ENCODE measurements at places on chromosomes 4 and X.

DNA sequence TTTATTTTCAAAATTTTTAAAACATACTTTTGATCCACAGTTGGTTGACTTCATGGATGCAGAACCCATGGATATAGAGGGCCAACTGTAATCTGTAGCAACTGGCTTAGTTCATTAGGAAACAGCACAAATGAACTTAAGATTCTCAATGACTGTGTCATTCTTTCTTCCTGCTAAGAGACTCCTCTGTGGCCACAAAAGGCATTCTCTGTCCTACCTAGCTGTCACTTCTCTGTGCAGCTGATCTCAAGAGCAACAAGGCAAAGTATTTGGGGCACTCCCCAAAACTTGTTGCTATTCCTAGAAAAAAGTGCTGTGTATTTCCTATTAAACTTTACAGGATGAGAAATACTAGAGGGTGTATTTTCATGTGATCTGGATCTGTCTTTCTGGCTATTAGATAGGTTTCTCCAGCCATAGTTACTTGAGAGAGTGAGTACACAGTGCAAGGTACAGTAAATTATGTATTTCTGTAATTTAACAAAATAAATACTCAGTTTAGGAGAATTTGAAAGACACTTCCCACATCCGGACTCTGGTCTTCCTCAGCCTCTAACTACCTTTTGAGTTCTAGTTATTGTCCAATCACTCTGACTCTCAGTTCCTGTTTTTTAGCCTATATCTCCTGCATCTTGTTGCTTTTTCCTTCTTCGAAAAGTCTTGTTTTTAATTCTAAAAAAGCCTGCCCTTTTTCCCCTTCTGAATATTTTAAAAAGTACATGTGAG, 21.8 kb downstream of the TLR2 start:
- DNase-seq: no peak

DNA sequence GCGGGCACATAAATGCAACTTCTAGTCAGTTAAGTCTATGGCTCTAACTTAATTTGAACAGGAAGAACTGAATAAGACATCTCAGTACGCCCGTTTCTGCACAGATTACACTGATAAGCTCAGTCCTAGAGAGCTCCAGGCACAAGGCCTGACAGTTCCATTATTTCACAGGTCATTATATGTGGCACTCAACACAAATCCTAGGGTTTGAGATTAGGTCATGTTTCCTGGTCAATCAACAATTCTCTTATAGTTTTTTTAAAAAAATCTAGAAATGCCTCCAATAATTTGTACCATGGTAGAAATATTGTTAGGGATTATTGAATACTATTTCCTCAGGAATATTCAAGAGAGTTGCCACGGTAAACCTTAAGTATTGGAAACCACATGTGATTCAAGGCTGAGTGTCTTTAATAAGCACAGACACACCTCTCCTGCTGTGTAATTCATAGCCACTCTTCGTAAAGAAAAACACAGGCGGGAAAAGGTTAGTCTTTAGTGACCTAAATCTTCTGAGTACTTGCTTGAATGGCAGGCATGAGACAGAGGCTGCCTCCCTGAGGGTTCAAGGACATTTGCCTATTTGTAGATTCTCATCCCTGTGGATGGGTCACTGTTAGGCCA, 342.9 kb upstream of the ADGRL3 start:
- no peak for DNase-seq

- DNase-seq: no peak
Observed at GRCh38 chr4:18611026-18611425, 589.5 kb upstream of the LCORL start.

GRCh38 chrX:120308558-120308957, 2.7 kb downstream of the TMEM255A start:
- no peak for DNase-seq

DNA sequence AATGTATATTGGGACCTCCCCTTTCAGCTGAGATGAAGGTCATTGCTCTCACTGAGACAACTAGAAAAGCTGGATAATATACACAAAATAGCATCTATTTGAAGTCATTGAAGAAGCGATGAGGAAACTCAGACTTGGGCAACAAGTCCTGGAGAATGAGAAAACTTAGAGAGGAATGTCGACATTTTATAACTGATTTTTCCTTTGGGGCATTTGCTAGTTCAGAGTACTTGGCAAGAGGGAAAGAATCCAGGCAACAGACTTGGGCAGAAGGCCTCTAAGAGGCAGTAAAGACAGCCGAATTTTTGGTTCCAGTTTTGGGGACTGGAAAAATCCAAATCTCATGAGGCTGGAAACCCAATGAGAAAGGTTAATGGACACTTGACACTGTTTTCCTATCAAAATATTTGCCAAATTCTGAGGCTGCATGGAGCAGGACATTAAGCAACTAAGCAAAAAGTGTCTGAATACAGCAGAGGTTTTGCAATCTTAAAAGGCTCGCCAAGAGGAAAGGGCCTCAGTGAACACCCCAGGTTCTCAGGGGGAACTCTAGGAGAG, 21.0 kb upstream of the ANXA5 start:
- no peak for DNase-seq

DNA sequence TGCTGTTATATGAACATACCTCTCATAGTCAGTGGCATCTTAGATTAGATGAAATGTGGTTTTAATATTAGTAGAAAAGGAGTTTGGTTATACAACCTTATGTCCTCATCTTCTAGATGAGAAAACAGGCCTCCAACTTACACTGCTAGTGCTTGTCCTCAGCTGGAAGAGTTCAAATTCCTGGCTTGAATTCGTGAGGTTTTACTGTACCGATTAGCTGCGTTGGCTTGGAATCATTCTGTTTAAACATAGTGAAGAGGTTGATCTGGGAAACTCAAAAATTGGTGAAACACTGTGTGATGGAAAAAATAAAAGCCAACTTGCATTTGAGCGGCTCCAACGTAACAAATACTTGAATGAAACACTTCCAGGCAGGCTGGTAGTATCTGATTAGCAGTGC, 81.0 kb downstream of the LNX1 start:
- DNase-seq: no peak

DNA sequence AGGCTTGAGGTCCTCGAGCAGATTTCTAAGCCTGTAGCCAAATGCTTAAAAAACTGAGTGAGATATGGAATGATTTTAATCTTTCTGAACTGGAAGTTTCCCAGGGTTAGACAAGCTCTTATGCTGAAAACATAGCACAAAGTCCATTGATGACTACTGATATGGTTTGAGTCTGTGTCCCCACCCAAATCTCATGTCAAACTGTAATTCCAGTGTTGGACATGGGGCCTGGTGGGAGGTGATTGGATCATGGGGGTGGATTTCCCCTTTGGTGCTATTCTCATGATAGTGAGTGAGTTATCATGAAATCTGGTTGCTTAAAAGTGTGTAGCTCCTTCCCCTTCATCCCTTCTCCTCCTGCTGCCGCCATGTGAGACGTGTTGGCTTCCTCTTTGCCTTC, 454.9 kb downstream of the SPRY1 start:
- no peak for DNase-seq

DNA sequence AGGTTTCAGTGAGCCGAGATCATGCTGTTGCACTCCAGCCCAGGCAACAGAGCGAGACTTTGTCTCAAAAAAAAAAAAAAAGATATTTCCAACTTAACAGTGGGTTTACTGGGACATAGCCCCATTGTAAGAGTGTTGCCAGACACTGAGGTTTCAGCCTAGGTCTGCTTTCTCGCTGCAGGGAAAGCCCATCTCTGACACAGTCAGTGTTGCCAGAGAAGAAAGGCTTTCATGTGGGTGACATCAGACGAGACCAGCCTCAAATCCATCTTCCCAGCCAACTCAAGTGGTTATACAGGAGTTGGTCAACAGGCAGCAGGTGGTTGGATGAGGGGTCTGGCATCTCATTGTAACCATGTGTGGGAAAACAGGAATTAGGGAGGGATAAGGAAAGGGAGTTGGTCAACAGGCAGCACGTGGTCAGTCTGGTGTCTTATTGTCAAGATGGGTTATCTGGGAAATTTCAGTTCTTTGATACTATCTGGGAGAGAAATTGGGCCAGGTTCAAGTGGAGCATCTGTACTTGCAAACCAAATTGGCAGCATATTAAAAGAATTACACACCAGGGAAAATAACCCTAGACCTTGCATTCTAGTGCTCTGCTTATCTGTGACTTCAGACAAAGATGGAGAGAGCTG, 41.1 kb downstream of the NELFA start:
- no peak for DNase-seq

DNA sequence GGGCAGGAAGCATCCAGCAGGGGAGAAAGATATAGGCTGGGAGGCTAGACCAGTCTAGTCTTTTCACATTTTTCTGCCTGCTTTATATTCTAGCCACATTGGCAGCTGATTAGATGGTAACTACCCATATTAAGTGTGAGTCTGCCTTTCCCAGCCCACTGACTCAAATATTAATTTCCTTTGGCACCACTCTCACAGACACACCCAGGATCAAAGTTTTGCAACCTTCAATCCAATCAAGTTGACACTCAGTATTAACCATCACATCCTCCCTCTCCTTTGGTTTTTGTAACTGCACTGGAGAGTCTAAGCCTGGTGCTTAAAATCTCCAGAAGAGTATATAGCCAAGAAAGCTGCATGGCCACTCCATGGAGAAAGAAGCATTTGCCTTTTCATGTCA, 560.4 kb downstream of the GRXCR1 start:
- DNase-seq: no peak

GRCh38 chrX:108245462-108245861, 153.9 kb downstream of the ATG4A start:
- no peak for DNase-seq

DNA sequence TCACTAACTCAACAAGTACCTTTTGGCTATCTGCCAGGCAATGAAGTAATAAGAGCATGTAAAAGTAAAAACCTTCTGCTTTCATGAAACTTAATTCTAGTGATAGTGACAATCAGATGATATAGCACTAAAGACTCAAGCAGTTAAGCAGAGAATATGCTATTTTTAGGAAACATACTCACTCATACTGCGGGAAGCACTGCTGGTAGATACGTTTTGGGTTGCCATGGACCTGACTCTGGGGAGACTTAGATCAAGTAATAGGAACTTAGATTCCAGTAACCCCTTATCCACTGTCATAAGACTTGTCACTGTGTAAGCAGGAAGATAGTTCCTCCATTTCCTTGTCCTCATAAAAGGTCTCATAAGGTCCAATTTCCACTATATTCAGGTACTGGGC, 386.3 kb downstream of the DMD start:
- no peak for DNase-seq

Measured in CD4-positive, alpha-beta T cell treated with Interleukin-4 for 1 hour (primary cell).